ENCODE measurements at places on chromosomes 5 and 9.
A peak's percentile ranks its signal among the peaks of the same experiment; 100 is the strongest.

DNA sequence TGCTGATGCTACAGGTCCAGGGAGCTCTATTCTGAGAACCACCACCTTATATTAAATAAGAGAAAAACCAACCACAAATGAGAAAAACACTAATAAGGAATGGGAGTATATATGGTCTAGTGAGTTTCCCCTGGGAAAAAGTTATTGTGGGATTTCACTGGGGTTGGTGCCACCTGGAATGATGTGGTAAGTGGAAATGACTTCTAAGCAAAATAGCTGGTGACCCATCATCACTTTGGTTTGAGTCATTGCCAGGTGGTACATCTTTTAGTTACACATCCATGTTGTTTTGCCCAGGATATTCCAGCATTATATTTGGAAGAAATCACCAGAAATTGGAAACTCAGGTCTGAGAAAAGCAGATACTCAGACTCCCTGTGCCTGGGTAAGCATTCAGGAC is 437.3 kb downstream of the DTWD2 start:
- DNase-seq: no peak

- DNase-seq: no peak
These were observed 138.1 kb downstream of the TSSK1B start for GRCh38 chr5:113296676-113297075.

DNA sequence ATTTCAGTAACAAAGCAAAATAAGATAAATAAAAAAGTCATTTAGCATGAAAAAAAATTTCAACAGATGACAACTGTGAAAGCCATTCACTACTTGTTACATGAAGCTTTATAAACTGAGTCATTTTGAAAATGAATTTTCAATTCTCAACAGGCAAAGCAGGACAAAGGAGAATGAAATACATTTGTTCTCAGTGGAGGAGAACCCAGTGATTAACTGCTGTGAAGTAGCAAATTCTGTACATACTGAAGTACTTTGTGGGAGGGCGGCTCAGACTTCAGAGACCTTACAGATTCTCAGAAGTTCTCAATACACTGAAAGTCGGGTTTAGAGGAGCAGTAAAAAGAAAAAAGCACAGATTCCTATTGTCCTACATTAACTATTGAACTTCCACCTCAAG is 21.7 kb downstream of the SKIC3 start:
- DNase-seq: no peak

DNA sequence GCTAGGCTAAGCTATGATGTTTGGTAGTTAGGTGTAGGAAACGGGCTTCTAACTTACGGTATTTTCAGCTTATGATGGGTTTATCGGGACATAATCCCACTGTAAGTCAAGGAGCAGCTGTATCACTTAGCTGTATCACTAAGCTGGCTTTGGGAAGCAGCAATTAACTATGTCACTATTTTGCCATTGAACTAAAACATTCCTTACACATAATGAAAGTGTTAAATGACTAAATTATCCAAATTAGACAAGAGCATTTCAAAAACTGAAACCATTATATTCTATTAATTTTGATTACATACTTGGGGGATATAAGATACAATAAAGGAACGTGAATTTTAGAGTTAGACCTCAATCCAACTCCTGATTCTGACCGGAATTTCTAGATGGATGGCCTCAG is 188.3 kb downstream of the AGTPBP1 start:
- no peak for DNase-seq

- DNase-seq: no peak
These were observed 130.0 kb downstream of the LHFPL2 start for GRCh38 chr5:78518365-78519197.

GRCh38 chr5:40033009-40033408 is 608.2 kb upstream of the DAB2 start:
- no peak for DNase-seq

- DNase-seq: no peak
These were observed 104.0 kb upstream of the ZNF366 start for GRCh38 chr5:72611118-72611730.

DNA sequence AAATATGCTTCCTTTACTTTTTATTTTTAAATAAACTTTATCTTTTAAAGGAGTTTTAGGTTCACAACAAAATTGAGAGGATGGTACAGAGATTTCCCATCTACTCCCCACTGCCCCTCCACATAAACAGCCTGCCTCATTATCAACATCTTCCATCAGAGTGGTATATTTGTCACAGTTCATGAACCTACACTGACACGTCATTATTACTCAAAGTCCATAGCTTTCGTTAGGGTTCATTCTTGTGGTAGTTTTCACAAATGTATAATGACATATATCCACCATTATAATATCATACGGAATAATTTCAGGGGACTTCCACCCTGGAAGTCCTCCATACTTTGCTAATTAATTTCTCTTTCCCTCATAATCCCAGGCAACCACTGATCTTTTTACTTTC is 204.9 kb downstream of the SMARCA2 start:
- DNase-seq: no peak

DNA sequence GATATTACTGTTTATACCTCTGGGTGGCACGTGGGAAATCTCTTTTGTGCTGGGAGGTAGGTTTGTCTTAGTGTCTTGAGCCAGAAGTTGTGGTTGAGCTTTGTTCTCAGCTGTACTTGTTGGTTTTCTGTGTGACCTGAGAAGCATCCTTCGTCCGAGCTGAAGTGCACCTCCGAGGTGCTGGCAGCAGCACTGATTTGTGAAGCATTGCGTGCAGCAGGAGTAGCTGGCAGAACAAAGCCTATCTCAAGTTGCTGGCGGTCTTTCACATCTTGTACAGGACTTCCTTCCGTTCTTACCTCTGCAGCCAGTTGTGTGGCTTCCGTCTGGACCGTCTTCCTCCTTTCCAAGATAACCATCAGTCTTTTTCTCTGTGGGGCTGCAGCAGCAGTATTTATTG is 4.3 kb downstream of the PRRC2B start:
- DNase-seq: no peak

GRCh38 chr9:81522716-81523551 is 166.4 kb downstream of the TLE1 start:
- peak; percentile 10 for DNase-seq

DNA sequence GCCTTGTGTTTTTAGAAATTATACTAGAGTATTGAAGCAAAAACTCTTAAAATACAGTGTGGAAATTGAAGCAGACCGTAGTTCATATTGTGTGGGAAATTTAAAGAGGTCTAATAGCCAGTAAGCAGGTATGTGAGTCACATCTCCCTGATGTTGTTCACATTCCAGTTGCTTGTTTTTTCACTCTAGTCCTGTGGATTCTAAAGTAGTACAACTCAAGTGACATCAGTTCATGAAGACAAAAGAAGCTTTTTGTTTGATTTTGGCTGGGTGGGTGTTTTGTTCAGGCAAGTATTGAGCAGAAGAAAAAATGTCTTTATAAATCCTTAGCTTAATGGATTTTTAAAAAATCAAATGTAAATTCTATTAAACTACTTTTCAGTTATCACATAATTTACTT is 216.2 kb downstream of the MAN2A1 start:
- no peak for DNase-seq
